ENCODE measurements at places on chromosomes 5 and 9.

DNA sequence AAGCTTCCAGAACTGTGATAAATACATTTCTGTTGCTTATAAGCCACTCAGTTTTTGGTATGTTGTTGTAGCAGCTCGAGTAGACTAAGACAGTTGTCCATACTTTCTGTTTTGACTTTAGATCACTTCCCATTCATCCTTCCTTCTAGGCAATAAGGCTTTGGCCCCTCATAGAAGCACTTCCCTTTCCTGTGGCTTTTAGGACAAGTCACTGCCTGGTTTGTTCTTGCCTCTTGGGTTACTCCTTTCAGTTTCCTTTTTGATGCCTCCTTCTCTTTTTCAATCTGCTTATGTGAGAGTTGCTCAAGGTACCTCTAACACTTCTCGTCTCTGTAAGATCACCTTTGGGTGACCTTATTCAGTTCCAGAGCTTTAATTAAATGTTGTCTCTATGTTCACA, 72.4 kb upstream of the NTRK2 start:
- DNase-seq = no peak

GRCh38 chr5:95102080-95102479, 182.8 kb downstream of the MCTP1 start:
- peak; percentile 77 for DNase-seq

- DNase-seq = no peak
Observed at GRCh38 chr9:99986642-99987041, 80.2 kb downstream of the STX17 start.

- no peak for DNase-seq
Observed at GRCh38 chr9:89646189-89646939, 41.6 kb downstream of the GADD45G start.

GRCh38 chr5:157548513-157549282, 26.9 kb downstream of the ADAM19 start:
- DNase-seq = peak; percentile 89

DNA sequence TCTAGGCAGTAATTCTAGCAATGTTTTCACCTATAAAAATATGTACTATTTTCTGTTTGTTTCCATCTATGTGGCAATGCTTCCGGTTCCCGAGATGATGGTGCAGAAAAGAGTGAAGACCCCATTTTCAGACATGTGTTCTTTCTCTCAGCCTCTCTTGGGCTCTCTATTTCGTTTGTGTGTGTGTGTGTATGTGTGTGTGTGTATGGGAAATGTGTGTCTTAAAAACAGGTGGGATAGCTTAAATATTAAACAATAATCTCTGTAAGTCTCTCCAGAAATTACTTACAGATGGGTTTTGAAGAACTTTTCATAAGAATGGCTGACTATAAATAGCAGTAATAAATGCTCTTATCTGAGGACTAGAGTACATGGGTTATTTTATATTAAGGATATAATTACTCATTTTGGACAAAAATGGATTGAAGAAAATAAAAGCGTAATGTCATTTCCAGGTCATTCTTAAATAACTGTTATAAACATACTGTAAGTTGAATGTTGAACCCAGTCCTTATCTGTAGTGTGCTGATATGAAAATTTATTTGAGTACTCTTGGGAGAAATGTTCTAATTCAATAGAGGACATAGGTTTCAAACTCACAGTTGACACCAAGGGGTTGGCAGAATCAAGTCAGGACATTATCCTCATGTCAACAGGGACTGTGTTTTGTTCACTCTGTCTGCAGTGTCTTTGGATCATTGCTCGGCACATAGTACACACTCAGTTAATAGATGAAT, 31.1 kb downstream of the PCSK5 start:
- no peak for DNase-seq

GRCh38 chr5:133794771-133795415, 173.5 kb downstream of the C5orf15 start:
- DNase-seq = no peak

GRCh38 chr9:30172206-30172605, 2212.2 kb upstream of the ACO1 start:
- no peak for DNase-seq

- DNase-seq = no peak
Observed at GRCh38 chr5:72363166-72363802, 43.1 kb downstream of the PTCD2 start.

DNA sequence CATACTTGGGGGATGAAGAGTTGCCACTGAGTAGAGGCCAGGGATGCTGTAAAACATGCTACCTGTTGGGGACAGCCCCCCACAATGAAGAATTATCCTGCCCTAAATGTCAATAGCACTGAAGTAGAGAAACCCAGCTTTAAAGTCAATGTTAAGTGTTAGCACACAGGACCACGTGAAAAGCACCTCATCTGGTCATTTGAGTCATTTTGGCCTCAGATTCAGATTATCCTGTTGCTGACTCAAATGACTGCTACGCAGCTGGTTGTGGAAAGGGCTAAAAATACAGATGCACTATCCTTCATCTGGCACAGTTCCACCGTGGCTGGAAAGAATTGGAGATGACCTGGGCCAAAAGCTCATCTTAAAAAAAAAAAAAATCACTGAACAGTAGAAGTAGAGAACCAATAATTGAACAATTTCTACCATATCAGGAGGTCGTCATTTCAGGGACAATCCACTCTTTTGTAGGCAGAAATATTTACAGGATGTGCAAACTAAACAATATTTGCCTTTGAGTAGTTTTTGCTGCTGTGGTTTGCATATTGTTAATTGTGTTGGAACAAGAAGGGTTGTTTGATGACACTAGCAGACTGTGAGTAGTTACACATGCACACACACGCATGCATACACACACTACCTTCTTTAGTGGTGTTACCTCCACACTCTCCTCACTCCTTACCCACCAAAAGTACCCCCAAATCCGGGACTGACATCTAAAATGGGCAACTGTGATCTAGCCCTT, 195.3 kb upstream of the KLF9 start:
- DNase-seq = no peak

DNA sequence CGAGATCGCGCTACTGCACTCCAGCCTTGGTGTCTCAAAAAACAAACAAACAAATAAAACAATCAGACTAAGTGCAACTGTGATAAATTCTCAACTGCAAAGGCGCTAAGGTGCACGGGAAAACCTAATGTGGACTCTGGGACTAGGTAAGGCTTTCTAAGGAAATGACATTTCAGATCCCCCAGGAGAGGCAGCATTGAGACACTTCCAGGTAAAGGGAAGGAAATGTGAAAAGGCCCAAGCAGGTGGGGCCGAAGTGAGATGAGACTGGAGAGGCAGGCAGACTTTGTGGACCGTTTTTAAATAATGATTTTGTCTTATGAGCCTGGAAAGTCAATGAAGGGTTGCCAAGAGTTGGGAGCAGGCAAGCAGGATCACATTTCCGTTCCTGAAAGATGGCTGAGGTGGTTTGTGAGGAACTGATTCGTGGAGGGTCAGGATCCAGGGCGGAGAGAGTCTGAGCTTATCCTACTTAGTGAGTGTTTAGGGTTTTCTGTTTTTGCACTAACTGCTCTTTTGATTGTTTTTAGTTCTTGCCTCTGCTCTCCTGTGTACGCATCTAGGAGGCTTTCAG, 2.0 kb upstream of the APBA1 start:
- DNase-seq = peak; percentile 8

DNA sequence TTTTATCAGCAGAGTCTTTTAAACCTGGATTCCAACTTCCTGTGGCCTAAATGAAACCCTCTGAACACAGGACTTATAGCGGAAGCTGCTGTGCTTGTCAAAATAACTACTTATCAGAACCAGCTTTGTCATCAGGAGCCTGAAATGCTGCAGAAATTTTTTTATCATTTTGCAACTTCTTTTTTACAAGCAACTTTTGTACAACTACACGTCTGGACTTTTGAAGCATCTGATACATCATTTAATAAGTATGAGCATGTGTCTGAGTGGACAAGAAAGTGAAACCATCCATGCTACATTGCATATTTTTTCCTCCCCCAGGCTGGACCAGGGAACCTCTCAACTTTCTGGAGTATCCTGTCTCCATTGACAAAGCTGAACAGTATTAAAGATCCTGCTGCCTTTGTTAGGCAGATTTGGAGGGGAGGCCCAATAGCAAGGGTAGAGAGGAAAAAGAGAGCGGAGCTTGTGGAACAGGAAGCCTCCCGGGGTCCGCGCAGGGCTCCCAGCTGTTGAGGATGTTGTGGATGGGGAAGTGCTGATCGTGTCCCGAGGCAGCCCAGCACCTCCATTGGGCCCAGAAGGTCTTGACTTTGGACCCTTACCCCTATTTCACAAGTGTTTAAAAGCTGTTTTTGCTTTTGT, 196.6 kb downstream of the MSX2 start:
- no peak for DNase-seq

- no peak for DNase-seq
Observed at GRCh38 chr5:41940641-41941040, 15.6 kb downstream of the FBXO4 start.

DNA sequence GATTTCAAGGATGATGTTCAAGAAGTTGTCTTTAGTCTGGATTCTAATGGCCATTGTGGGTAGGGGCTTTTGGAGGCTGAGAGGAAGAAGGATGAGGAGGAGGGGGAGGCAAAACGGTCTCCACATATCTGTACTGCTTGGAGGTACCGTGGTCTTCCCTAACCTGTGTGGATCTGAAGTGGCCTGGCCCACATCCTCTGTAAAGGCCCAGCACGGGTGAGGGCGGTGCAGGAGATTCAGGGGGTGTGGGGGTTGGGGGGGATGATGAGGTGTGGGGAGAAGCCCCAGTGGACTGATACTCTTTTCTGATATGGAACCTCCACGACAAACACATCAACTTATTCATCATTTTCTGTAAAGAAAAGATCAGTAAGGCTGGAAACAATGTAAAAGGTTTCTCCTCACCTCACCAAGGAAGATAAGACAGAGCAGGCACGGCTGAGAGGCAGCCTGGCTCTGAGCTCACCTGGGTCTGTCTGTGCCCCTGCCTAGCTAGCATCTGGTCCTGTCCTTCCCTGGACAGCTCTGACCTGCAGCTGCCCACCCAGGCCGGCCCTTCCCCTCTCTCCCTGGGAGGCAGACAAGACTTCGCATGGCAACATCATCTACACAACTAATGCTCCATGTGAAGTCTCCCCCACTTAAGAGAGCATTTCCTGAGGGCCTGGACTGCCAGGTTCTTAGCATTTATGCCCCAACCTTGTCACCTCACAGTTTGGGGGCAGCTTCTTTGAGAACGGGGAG, 5.6 kb upstream of the IL3 start:
- DNase-seq = no peak

- DNase-seq = no peak
Observed at GRCh38 chr5:31270396-31270795, 76.9 kb downstream of the CDH6 start.

GRCh38 chr9:84990416-84990815, 320.9 kb downstream of the NTRK2 start:
- DNase-seq = no peak

DNA sequence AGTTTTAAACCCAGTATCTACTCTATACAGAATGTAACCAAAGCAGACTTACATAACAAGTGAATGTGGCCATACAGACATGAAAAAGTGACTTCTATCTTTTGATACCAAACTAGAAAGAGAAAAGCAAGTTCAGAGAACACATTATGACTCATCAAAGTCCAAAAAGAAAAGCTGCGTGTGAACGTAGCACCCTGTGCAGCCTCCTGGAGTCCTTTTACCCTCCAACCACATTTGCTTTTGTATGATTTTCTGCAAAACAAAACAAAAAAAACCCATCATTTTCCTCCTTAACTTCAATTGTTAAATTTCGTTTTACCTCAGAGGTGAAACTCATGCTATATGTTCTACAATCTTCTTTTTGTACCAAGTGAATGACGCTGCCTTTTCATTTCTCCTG, 2.8 kb upstream of the SMARCA2 start:
- DNase-seq = no peak

GRCh38 chr9:3746296-3747275, 220.8 kb upstream of the RFX3 start:
- no peak for DNase-seq

DNA sequence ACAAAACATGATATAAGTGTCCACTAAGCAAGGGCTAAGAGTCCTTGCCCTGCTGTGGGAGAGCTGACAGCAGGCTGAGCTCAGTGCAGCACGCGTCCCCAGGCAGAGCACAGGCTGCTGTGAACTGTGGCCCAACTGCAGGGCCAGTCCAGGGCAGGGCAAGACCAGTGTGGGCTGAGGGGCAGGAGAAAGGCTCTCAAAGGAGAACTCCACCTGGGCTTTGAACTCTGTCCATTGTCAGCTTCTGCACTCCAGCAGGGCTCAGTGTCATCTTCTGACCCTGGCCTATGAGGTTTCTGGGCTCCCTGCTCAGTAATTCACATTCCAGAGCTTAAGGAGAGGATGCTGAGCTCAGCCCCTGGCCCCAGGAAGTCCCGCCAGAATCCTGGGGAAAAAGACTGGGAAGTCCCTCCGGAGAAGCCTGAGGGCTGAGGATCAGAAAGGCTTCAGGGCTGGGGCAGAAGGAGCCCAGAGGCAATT, 37.4 kb downstream of the LHFPL2 start:
- no peak for DNase-seq

GRCh38 chr5:122427621-122428020, 115.6 kb downstream of the SNCAIP start:
- DNase-seq = no peak

GRCh38 chr5:174409971-174410370, 314.4 kb upstream of the MSX2 start:
- DNase-seq = no peak

GRCh38 chr5:19488786-19489185, 499.2 kb downstream of the CDH18 start:
- no peak for DNase-seq

DNA sequence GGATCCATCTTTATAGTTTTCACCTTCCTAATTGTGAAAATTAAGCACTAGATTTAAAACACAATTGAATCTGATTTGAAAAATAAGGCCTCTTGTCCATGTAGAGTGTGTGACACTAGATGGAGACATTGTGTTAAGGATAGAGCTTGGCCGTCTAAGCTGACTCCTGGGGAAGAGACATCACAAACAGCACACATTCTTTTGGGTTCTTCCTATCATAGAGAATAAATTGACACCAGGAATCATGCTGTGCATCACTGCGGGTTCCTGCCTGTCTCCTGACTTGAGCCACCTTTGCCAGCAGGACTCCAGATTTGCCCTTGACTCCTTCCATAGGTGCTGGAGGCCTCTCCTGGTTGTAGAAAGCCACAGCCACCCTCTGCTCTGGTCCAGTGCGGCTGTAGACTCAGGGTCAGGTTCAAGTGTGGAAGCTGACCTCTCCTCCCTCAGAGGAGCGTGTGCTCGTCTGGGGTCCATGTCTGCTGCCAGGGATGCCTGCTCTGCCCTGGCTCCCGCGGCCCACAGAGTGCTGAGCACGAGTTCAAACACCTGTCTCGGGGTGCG, 11.2 kb downstream of the ROPN1L start:
- peak; percentile 54 for DNase-seq
